ENCODE measurements at places on chromosomes 12 and 14.

DNA sequence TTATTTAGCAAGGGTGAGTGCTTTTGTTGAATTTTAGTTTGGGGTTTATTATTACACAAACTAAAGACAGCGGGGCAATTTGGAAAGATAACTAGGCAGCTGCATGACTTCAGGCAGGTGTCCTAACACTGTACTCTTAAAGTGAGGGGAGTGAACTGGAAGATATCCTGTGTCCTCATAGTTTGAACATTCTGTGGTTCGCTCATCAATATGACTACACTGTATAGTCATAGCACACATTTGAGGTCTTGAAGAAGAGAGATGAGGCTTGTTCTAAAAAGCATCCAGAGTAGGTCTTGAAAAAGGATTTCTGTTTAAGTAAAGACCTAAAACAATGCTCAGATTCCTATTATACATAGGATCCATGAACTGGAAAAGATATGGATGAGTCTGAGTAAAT, 1.7 kb upstream of the MAP3K9 start:
- no peak for DNase-seq

DNA sequence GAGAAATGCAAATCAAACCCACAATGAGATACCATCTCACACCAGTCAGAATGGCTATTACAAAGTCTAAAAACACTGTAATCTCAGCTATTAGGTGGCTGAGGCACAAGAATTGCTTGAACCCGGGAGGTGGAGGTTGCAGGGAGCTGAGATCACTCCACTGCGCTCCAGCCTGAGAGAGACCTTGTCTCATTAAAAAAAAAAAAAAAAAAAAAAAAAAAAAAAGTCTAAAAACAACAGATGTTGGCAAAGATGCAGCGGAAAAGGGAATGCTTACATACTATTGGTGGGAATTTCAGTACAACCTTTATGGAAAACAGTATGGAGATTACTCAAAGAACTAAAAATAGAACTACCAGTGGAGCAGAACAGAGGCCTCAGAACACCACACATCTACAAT, 19.0 kb upstream of the ATF7 start:
- DNase-seq, result no peak

DNA sequence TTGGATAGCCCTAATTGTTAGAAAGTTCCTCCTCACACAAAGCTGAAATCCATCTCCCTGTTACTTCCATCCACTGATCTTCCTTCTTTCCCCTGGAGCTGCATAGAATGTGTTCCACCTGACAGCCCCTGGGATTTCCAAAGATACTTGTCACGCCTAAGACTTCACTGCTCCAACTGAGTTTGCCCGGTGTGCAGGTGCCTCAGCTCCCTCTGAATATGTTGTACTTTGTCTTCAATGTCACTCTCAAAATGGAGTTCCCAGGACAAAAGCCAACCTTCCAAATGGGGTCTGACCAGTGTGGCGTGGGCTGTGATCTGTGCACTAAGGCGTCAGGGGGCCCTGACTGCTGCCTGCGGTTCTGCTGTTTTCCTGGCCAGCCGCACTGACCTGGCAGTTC, 42.8 kb downstream of the CACNA2D4 start:
- DNase-seq, result no peak

DNA sequence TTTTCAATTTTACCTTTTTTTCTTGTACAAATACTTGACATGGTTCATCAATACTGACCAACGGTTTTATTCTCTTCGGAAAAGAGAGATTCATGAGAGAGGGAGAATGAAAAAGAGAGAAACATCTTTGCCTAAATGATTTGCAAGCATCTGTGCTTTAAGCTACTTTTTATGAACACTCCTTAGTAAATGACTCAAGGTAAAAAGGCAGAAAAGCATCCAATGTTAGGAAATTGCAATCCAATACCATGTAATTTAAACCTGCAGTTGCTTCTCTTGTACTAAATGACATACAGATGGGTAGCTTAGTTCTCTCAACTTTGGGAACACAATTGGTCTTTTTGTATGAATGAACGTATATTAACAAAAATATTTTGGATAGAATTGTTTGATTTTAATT, 46.1 kb downstream of the MSRB3 start:
- no peak for DNase-seq
